ENCODE measurements at places on chromosomes 11 and 22.

DNA sequence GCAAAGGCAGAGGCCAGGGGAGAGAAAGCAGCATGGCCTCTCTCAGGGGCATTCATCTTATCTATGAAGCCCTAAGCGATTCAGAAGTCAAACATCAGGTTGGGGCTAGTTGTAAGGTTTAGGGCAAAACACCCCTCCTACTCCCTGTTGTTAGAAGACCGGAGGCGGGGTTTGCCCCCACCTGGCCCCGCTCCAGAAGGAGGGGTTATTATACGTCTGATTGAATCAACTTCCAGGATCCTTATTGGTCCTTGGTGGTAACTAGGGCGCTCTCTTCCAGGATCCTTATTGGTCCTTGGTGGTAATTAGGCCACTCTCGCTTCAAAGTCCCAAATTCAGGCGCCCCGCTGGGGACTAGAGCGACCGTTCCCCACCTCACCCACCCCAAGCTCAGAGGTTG is 12.1 kb upstream of the SMTN start:
- no peak for DNase-seq

- DNase-seq: peak; percentile 56
These were observed 24.8 kb downstream of the APOL1 start for GRCh38 chr22:36277482-36278291.

- DNase-seq: no peak
These were observed 55.6 kb upstream of the LYVE1 start for GRCh38 chr11:10623797-10624761.

DNA sequence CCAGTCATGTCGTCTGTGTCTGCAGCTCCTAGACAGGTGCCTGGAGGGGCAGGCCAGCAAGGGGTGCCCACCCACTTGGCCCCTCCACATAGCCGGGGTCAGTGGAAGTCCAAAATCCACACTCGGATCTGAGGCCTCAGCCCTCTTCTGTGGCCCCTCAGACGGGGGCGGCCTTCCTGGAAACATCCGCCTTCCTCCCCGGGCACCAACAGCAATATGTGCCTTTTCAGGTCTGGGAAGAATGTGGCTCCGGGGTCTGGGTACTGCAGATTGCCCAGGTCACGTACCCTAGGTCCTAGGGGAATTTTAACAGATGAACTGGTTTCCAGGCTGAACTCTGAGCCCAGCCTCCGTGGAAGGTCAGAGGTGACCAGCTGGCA is 208.6 kb downstream of the CTTN start:
- DNase-seq: no peak

DNA sequence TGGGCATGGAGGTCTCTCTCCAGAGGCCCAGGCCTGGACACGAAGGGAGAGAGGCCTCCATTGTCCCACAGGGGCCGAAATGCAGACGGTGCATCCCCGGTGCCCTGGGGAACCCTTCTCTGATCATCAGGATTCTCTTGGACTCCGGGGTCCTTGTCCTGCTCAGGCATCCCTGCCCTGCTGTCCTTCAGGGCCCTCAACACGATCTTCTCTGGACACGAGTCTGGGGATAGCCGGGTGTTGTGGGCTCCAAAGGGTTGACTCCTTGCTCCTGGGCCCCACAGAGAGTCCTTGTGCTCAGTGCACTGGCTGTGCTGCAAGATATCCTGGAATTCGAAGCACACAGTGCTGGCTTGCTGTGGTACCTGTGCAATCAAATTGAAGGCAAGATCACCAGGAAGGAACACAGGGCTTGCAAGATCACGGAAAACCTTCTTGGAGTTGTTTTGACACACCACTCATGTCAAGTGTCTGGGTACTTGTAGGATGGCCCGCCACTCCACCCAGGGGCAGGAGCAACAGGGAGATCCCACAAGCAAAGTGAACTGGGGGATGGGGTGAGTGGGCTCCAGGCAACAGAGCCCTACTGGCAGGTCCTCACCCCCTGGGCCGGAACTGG is 61.3 kb upstream of the PRODH start:
- no peak for DNase-seq

GRCh38 chr11:21640491-21640890 is 552.4 kb upstream of the ANO5 start:
- DNase-seq: no peak

GRCh38 chr11:69771466-69771865 is 3.7 kb downstream of the FGF4 start:
- DNase-seq: no peak

DNA sequence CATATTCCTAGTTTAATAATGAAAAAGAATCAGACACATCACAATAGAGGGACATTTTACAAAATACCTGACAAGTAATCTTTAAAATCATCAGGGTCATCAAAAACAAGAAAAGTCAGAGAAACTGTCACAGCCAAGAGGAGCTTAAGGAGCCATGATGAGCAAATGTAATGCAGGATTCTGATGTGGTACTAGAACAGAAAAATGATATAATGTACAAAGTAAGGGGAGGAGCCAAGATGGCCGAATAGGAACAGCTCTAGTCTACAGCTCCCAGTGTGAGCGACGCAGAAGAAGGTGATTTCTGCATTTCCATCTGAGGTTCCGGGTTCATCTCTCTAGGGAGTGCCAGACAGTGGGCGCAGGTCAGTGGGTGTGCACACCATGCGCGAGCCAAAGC is 198.0 kb upstream of the FAT3 start:
- DNase-seq: no peak

DNA sequence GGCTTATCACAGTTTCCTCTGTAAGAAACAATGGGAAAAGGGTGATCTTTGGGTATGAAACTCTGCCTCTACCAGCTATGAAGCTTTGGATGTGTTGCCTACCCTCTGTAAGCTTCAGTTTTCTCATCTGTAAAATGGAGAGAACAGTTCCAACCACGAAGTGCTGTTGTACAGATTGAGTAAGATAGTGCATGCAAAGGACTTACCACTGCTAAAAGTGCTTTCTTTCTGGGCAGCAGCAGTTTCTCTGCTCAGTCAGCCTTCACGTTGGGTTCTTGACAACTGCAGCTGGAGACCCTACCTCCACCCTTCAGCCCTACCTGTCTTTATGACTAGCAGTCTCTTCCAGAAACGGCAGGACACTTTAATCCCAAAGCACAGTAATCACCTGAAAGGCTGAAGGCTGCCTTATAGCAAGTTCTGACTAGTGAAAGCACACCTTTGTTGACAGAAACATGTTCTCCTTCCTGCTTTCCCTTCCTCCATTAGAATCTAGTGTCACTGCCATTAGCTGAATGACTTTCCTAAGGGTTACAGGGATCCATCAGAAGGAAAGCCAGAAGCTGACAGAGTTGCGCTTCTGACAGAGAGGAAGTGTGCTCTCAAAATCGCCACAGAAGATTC is 91.4 kb downstream of the RPL27A start:
- DNase-seq: no peak

GRCh38 chr22:44139773-44140172 is 41.0 kb upstream of the PARVG start:
- DNase-seq: no peak

DNA sequence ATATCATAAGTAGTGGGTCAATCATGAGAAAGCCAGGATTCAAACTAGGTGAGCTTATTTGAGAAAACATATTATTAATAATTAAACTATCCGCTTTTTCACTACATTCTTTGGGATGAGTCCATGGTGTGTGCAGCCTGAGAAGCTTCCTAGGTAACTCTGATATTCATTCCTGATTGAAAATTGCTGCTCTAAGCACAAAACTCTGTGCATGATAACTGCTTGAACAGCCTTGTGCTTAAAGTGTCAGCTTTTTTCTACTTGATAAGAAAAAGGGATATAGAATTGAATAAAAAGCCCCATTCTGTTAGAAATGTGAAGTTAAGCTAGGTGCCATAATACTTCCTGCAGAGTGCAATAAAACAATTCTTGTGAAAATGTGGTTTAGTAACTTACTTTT is 343.5 kb upstream of the LUZP2 start:
- no peak for DNase-seq

DNA sequence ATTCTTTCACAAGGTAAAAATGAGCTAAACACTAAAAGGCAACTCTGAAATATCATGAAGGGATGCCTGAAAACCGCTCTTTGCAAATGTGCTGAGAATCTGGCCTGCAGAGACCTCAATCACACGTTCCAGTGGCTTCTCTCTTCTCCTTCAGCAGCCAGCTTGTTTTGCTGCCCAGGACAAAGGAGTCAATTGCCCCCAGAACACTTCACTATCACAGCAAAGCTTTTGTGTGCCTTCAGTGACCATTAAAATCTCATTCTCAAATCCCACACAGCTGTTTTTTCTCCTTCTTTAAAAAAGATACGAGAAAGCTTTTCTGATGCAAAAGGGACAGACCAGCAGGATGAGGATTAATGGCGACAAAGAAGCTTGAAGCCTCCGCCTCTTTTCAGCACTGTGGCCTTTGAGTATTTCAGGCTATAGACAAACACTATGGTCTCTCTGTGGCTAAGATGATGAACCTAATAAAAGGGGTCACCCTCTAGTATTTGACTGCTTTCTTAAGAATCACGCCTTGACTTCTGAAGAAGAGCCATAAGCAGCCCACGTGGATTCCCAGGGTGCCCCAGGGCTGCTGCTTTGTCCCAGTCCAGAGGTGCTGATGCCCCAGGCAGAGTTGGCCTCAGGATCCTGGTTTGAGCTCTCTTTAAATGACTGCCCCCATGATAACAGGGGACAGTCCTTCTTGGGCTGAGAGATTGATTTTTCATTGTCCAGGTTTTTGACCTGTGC is 33.4 kb upstream of the NRIP3 start:
- no peak for DNase-seq

- DNase-seq: no peak
These were observed 3.4 kb downstream of the YPEL4 start for GRCh38 chr11:57646194-57646798.

GRCh38 chr11:829847-830294 is 2.2 kb downstream of the CRACR2B start:
- DNase-seq: no peak

GRCh38 chr22:27775087-27775698 is 26.4 kb downstream of the MN1 start:
- no peak for DNase-seq

GRCh38 chr11:32891657-32892354 is 805 bp upstream of the QSER1 start:
- no peak for DNase-seq

DNA sequence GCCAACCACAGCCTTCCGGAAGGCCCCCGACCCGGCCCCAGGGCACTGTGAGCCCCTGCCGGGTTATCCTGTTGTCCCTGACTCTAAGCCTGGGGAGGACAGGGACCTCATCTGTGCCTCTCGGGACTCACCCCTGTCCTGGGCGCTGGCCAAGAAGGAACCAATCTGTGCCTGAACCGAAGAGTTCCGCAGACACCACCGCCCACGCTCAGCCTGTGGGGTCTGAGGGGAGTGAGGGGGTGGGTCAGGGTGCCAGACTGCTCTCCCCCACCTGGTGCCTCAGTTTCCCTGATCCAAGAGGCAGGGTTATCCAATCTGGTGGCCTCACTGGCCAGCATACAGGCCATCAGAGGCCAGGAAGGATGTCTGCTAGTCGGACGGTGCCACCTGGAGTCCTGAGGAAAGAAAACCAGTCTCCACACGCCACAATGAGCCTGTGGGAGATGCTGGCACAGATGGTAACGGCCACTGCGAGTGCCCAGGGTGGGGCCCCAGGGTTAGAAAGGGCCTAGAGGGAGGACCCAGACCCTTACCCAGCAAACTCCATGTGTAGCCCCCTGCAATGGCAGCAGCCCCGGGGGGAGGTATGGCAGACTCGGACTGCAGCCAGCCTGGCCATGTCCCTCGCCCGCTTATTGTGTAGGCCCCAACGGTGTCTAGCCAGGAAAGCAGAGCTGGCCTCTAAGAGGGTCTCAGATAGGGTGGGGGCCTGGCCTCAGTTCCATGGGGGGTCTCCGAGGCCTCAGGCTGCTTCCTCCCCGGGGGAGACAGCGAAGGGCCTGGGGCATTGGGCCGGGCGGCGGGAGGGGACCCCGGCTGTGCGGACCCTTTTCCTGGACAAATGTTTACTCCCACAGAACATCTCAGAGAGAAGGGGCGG is 827 bp upstream of the TNNT3 start:
- no peak for DNase-seq

GRCh38 chr11:22543261-22543660 is 82.4 kb downstream of the FANCF start:
- DNase-seq: no peak

DNA sequence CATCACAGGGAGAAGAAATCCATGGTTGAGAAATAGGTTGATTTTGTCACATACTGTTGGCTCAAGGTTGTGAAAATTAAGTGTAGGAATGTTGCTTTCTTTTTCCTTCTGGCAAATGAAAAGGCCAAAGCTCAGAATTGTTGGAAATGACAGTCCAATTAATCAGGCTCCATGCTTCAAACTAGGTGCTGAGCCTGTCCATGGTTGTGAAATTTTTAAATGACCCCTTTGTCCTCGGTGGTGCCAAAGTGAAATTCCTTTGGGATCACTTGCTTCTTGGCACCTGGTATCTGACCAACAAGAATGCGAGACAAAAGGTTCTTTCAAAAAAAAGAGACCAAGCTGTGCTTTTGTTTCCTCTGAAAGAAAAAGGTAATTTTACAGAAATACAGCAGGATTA is 451.9 kb downstream of the ETS1 start:
- no peak for DNase-seq

- DNase-seq: no peak
These were observed 7.7 kb downstream of the SELENOO start for GRCh38 chr22:50208430-50208938.

- DNase-seq: no peak
These were observed 23.5 kb downstream of the TYR start for GRCh38 chr11:89201138-89201537.

DNA sequence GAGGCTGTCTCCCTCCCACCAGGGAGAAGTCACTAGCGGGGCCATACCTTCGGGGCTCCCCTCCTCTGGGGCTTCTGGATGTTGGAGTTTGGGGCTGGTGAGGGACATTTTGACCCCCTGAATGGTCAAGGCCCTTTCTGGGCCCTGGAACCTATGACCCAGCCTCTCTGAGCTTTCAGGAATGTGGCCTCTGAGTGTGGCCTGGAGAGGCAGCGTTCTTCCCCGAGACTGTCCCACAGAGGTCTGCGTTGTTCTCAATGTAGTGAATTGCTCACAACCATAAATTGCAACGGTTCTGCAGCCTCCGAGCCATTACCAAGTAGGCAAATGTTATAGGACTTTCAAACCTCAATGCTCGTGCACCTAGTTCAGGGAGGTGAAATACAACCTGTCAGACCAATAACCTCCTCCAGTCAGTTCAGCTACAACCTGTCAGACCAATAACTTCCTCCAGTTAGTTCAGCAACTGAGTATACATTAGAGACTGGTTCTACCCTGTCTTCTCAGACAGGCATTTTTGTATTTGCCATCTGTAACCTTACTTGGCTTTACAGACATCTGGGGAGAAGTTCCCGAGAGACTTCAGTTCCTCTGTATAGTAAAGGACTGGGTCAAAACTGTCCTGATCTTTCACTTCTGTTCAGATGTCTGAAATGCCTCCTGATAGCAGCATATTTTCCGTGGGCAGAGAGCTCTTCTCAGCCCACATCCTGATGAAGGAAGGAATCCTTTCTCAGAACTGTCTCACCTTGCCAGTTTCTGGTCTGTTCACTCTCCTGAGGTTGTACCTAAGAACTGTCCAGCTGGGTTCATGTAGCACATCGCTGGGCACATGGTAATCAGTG is 34.2 kb downstream of the MICAL2 start:
- DNase-seq: no peak

GRCh38 chr11:10906521-10906920 is 48.7 kb upstream of the ZBED5 start:
- DNase-seq: no peak

- DNase-seq: no peak
These were observed 11.9 kb downstream of the KIRREL3 start for GRCh38 chr11:126988655-126989054.

- DNase-seq: no peak
These were observed 35.0 kb downstream of the TIMP3 start for GRCh38 chr22:32836280-32837123.

- no peak for DNase-seq
These were observed 50.0 kb upstream of the CCDC89 start for GRCh38 chr11:85735876-85736460.

GRCh38 chr11:33542921-33543320 is 157.7 kb downstream of the C11orf91 start:
- DNase-seq: peak; percentile 29

Measured in activated naive CD4-positive, alpha-beta T cell treated with anti-CD3 and anti-CD28 coated beads, Interleukin-2, amount 50 U/mL, for 72 hours (primary cell).